ENCODE measurements at places on chromosomes 16 and 17. TPM values are rescaled to one million over a fixed set of nuclear protein-coding genes. Genes with fewer than 3 reads are reported as not detected.

DNA sequence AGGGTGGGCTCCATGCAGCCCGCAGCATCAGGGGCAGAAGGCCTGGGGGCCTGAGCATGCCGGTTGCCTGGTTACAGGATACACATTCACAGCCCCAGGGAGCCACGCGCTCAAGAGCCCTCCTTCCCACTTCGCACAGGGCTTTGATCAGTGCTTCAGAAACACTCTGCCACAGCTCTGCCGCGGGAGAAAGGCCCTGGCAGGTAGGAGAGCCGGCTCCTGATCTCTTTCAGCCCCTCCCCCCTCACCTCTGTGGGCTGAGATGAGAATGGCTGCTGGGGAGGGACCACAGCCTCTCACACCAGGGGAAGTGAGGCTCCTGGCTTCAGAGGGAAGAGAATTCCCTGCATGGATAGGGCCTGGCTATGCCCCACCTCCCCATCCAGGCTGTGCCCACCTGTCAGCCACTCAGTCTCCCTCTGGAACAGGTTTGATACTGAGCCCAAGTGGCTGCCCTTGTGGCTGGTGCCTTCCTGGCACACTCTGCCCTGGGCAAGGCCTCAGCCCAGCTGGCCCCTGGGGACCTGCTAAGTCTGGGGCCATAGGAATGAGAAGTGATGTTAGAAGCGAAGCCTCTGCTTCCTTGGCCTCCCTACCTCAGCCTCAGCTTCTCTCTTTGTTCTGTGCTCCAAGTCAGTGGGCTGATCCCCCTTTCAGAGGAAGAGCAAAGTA lies 8.6 kb downstream of the DOK4 start:
- no peak for DNase-seq

- DNase-seq, result no peak
Observed at GRCh38 chr17:82942166-82943130, 102.6 kb upstream of the ZNF750 start.

- no peak for DNase-seq
Observed at GRCh38 chr17:38958756-38959155, 8.4 kb downstream of the FBXO47 start.

- no peak for DNase-seq
Observed at GRCh38 chr16:65042438-65043365, 79.2 kb downstream of the CDH11 start.

DNA sequence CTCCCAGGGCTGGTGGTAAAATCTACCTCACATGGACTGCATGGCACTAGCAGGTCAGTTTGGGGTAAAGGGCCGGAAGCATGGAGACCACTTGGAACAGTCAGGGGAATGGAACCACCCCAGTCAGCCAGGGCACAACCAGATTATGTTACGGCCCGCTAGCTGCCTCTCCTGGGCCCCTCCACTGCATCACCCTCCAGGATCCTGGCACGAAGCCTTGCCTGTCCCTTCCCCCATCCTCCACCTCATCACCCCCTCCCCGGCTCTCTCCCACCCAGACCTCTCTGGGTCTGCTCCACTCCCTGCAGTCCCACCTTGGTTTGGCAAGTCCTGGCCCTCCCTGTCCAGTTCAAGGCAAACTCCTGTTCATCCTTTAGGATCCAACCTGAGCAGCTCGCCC lies 91.7 kb downstream of the CLEC16A start:
- no peak for DNase-seq

GRCh38 chr17:50938821-50939541 lies 72.8 kb upstream of the TOB1 start:
- DNase-seq, result no peak

DNA sequence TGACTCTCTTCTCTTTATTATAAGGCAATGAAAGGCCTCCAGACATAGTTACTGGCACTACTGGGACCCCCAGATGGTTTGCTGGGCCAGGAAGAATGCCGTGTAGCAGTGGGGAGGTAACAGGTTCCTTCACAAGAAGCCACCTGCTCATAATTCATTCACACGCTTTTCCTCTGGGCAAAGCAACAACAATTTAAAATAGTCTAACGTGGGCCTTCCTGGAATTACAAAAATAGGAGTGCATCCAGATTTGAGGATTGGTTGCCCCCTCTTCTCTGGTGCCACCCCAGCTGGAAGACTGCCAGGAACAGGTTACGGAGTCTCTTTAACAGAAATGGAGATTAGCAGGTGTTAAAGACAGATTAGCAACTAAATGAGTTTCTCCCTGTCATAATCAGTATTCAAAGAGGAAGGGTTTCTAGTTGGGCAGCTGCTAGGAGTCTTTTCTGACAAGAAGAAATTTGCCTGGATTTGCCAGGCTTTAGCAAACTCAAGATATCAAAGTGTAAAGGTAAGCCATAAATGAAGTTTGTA lies 409.6 kb downstream of the NPIPA8 start:
- DNase-seq, result no peak

SEZ6L2 gene
- 0.68 TPM for total RNA-seq

UQCRC2 gene
- total RNA-seq, result 231 TPM

CRAMP1 gene
- total RNA-seq, result 17.3 TPM

CES5A gene
- not detected for total RNA-seq

GPR139 gene
- total RNA-seq, result not detected
